Common myeloid progenitor, CD34-positive (primary cell): ENCODE measurements at places on chromosomes 3 and 15.

DNA sequence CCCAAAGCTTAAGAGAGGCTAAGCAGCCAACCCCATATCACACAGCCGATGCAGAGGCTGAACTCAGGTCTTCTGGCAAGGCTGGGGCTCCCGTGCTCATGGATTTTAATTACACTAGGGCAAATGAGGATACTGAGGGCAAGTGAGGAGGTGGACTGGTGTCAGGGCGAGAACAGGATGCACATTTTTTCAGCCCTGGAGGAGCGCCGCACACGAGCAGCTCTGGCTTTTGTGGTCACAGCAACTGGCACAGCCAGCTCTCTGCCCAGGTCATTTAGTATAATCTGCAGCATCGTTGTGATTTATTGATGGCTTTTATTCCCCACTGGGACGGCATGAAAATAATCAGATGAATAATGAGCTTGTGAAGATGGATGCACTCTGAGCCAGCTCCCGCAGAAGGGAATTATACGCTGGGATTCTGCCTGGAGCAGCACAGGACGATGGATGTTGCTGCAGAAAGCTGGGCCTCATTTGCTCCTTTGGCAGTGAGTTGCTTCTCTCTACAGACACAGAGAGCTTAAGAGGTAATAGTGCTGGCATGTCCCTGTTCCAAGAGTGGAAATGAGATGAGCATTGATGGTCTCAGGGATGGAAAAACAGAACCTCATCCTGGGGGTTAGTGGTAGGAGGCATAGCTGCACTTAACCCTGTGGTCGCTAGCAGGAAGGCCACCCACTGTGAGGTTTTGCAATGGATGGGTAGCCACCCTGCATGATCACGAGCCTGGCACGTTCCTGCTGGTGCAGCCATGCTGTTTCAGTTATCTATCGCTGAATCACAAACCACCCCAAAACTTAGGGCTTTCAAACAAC, 135.4 kb downstream of the UACA start:
- DNase-seq = peak; percentile 83

DNA sequence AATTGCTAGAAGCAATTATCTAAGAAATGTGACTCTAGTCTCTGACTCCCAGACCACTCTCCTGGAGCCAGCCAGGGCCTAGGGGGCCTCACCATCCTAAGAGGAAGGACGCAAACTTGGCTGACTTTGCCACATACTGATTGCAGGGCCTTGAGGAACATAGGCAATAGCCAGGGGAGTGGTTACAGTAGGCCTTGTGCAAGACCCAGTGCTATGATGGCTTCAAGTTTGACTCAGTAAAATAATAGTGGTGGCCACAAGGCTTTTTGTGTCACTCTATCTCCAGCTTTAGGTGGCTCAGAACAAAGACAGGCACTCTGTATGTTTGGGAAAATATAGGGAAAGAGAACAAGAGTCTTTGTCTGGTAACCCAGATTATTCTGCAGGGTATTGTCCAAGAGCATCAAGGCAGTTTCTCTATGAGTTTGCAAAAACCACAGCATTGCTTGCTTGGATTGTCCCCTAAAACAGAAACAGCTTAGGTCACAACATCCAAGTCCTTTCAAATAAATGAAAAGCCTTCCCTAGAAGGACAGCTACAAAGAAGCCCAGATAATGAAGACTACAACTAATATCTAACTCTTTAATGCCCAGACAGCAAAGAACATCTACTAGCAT, 631.5 kb downstream of the PYDC2 start:
- no peak for DNase-seq

- DNase-seq = peak; percentile 59
These were observed 51.2 kb downstream of the CFAP20DC start for GRCh38 chr3:58998476-58999117.

- no peak for DNase-seq
These were observed 54.6 kb downstream of the ARHGEF3 start for GRCh38 chr3:56747150-56747549.

DNA sequence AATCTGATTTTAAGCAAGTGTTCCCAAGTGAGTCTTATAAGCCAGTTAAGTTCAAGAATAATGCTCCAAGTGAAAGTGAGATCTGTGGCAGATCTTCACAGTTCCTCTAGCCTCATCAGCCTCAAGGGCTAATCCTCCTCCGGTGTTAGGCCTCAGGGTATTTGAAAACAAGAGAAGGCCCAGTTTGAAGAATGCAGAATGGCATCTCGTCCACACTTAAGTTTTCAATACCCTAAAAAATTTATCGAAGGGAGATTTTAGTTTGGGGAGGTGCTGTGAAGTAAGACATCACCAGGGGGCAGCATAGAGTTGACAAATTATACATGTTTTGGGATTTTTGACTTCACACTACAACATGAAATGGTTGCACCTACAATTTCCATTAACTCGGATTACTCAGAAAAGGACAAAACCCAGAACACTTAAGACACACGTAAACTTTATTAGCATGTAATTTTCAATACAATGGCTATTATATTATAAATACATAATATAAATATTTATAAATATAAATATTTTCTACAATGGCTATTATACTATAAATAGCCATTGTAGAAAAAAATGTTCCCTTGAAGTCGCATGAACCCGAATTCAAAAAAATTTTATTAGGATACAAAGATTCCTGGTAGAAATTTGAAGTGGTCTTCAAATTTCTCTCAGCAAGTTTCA, 2.3 kb upstream of the TMEM266 start:
- DNase-seq = peak; percentile 76

DNA sequence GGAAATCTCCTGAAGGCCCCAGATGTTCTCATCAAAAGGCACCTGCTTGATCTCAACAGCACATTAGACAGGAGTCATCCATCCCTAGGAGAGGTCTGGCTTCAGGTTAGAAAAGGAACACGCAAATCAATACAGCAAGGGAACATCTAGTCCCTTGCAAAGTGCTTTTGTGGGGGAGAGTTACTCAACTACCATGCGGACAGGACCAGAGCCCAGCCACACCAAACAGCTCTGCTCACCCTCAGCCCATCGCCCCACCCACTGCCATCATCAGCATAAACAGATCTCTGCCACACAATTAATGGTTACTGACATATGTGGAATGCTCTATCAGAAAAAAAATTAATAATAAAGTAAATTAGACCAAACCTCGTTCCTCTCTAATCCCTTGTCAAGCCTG, 85.6 kb downstream of the MYLK start:
- no peak for DNase-seq

GRCh38 chr15:58313304-58313703, 118.5 kb upstream of the LIPC start:
- no peak for DNase-seq

GRCh38 chr3:118075873-118076272, 958.8 kb downstream of the IGSF11 start:
- no peak for DNase-seq

GRCh38 chr3:192422321-192422996, 304.9 kb downstream of the FGF12 start:
- DNase-seq = no peak
